ENCODE measurements at places on chromosomes 3 and 15.

DNA sequence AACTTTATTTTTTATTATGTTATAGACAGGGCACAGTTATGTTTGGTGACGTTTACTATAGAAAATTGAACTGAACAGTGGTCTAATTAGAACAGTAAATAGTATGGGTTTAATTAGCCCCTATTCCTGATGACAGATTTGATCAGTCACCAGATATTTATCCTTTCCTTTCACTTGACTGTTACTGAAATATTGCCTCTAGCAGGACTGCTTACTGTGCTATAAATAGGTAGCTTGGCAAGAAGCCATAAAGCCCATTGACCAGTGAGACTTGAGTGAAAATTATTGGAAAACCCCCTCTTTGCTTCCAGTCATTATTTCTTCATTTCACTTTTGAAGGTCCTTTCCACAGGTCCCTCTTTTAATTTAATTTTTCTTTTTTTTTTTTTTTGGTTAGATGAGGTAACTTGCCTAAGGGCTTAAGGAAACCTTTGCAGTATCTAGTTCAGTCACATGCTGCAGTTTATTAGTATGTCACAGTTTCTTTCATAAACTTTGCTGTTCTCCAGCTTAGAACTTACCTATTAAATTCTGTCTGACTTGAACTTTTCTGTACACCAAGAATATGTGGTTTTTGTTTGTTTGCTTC lies 115.6 kb downstream of the ADAMTSL3 start:
- DNase-seq, result no peak

- no peak for DNase-seq
These were observed 28.1 kb upstream of the GHSR start for GRCh38 chr3:172476347-172476746.

DNA sequence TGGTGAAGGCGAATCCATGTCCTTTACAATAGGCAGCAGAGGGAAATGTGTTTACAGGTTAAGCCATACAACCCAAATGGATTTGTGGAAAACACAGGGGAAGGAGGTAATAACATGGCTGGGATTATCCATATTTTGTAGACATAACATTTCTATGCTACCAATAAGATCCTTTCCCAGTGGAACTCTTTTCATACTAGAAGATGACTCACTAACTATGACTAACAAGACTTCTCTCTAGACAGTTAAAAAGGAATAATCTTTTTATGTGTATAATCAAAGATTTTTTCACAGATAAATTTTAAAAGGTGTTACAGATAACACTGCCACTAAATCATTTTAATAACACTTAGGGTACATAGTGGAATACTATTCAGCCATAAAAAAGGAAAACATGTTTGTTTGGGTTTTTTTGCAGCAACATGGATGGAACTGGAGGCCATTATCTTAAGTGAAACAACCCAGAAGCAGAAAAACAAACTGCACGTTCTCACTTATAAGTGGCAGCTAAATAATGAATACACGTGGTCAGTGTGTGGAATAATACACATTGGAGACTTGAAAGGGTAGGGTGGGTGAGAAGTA lies 39.6 kb downstream of the VPS13C start:
- no peak for DNase-seq

GRCh38 chr15:46708226-46708625 lies 1009.1 kb upstream of the SEMA6D start:
- DNase-seq, result no peak

DNA sequence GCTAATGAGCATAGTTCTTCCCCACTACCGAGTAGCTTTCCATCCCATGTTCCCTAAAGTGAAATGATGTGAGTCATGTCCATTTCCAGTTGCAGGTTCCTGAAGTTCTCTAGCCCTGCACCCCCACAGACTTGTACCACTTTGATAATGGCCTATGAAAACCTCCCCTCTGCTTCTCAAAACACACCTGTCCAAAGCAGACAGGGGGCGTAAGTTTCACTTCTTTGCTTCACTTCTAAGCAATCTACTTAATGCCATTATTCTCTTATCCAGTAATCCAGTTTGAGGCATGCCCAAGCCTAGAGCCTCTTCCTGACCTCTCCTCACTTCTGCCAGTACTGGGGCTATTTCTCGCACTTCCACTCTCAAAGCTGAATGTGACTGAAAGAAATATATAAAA lies 305.1 kb downstream of the IGSF11 start:
- no peak for DNase-seq

GRCh38 chr15:85541744-85542143 lies 161.3 kb downstream of the AKAP13 start:
- peak; percentile 62 for DNase-seq

DNA sequence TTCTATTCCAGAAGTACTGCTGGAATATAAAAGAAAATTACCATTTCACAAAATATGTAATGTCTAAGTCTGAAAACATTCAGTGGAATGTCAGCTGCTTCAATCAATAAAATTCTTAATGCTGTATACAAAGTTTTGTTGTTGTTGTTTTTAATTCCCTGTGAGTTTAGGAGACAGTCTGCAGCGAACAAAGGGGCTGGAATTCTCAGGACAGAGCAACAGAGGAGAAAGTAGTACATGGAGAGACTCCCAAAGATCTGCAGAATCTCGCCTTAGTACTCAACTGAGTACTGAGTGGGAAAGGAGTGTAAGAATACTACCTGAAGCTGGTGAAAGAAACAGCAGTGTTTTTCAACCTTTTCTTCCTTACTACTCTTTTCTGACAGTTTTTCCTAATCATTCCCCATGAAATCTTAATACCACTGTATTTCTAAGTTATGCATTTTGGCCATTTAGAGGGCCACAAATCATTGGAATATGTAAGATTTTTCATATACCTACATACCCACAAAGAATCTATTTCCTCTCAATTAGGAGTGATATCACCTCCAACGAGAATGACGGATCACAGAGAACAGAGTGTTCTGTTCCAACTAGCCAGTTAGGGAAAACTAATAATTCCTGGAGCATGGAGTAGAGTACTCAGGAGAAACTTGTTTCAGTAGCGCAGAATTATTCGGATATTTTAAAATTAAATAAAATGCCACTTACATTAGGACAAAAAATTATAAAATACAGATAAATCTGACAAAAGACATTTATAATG lies 16.0 kb downstream of the ANKRD28 start:
- no peak for DNase-seq

Measured in activated CD4-positive, alpha-beta memory T cell treated with anti-CD3 and anti-CD28 coated beads for 36 hours (primary cell).